ENCODE measurements at places on chromosomes 11 and 22. TPM values are rescaled to one million over a fixed set of nuclear protein-coding genes. Genes with fewer than 3 reads are reported as not detected.

YPEL4 gene
- 4.3 TPM for total RNA-seq

DEFB131B gene
- total RNA-seq: not detected

CECR2 gene
- 0.08 TPM for total RNA-seq

SLC5A4 gene
- total RNA-seq: not detected

NFAM1 gene
- total RNA-seq: 40.3 TPM

IMMP1L gene
- total RNA-seq: 18.8 TPM

SLC37A2 gene
- 16.3 TPM for total RNA-seq

NXPE2 gene
- total RNA-seq: not detected

C11orf97 gene
- total RNA-seq: not detected

VSIG10L2 gene
- total RNA-seq: not detected

RHBDD3 gene
- 14.2 TPM for total RNA-seq
